Activated CD4-positive, alpha-beta T cell treated with anti-CD3 and anti-CD28 coated beads for 4 hours (primary cell): ENCODE measurements at places on chromosomes 6 and 20.

DNA sequence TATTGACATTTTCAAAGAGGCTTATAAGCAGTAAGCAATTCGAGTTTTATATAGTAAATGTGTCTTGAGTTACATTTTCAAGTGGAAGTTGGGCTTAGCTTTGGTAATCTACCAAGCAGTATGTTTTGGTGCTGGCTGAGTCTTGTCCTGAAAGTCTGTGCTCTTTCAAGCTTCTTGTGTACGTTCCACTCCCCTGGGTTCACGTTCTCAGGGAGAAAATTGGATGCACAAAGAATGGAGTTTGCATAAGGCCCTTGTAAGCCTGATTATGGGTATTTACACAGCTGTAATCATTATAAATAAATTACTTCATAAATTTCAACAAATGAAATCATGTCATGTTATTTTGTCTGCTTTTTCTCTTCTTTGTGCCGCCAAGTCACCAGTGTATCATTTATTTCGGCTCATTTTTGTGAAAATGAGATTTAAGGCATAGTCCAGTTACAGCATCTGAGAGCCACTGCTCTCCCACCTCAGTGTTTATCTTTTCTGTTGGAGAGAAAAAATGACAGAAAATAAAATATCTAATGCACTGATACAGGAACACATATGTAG, 262.5 kb downstream of the BTBD3 start:
- DNase-seq: no peak

- no peak for DNase-seq
Measured at GRCh38 chr6:20096536-20096935, 115.7 kb downstream of the MBOAT1 start.

- no peak for DNase-seq
Measured at GRCh38 chr20:38260378-38261053, at the start of gene KIAA1755. Gene KIAA1755, minus strand, starts transcription at chr20:38260735. Its CDS starts 235 bp downstream, at chr20:38260500.

DNA sequence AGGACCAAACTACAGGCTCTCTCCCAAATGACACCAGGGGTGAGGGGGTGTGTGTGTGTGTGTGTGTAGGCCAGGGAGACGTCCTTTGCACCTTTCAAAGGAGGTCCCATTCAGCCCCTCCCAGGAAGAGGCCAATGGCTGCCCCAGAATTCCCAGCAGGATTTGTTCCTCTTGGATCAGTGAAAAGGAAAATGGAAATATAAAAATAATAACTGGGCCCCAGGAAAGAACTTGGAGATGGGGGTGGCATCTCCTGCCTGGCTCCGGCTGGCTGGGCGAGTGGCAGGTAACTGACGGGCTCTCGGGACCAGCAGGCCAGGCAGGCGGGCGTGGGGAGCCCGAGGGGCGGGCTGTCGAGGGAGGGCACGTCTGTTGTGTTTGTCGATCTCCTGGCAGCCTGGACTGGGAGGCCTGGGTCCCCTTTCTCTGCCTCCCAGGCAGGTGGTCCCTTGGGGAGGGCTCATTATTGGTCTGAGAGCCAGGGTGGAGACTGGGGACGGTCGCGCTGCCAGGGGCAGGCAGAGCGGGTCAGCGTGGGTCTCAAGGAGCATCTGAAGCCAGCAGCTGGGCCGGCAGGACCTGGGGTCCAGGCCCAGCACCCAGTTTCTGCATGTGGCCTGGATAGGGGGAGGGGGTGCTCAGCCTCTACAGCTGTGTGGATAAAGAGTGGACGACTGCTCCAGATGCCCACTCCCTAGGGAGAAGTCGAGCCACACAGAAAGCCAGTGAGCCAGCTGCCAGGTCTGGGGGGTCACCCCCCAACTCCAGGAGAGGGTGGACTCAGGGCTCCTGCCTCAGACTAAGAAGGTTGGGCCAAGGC, 3.1 kb downstream of the NOL4L start:
- DNase-seq: no peak

GRCh38 chr20:51064137-51064536, 41.2 kb upstream of the KCNG1 start:
- DNase-seq: no peak
